ENCODE measurements at places on chromosomes 6 and 20.

DNA sequence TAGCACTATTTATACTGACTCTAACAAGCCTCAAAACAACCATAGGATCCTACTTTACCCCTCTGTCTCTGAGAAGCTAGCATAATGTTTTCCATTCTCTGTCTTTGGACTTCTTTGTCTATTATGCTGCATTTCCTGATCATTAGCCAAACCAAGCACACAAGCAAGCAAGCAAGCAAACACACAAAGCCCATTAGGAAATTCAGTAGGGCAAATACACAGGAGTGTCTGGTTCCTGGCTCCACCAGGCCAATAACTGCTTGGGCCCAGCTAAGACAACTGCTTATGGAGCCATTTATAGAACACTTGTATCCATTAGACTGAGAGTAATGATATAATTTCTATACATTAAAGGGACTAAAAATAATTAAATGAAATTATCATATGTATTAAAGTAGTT is 952.9 kb upstream of the EPHA7 start:
- no peak for DNase-seq

- DNase-seq: no peak
Observed at GRCh38 chr6:128432394-128432793, 88.0 kb downstream of the PTPRK start.

GRCh38 chr6:156455847-156456246 is 321.3 kb upstream of the ARID1B start:
- no peak for DNase-seq

- DNase-seq: no peak
Observed at GRCh38 chr20:18138266-18138582, 561 bp downstream of the KAT14 start.

DNA sequence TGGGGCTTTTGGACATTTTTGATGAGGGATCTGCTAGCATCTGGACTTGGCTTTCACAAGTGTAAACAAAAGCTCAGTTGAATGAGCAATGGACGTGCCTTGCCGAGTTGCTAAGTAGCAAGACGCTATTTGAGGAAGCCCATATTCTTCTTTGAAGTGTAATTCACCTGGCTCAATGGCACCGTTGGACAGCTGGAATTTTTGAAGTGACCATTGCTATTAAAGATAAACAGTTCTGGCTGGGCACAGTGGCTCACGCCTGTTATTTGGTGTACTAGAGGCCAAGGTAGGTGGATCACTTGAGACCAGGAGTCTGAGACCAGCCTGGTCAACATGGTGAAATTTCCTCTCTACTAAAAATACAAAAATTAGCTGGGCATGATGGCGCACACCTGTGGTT is 88.8 kb upstream of the SOX4 start:
- no peak for DNase-seq

GRCh38 chr6:3267162-3267561 is 8.4 kb downstream of the PSMG4 start:
- no peak for DNase-seq

DNA sequence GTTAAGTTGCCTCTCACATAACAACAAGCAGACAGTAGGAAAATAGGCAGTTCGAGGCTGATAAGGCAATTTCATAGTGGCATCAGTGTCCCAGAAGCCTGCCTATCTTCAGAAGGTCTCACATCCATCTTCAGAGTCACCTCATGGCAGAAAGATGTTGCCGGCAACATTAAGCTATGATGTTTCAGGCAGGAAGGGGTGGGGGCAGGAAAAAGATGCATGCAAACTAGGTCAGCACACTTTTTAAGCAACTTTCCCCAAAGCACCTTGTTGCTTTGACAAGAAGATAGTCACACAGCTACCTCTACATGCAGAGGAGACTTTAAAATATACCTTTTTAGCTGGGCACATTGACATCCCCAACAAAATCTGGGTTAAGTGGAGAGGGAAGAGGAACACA is 43.2 kb upstream of the SMIM8 start:
- no peak for DNase-seq

- DNase-seq: no peak
Observed at GRCh38 chr6:158916617-158917016, 83.4 kb downstream of the RSPH3 start.

Measured in B cell (primary cell).